ENCODE measurements at places on chromosomes 13 and 19. TPM values are rescaled to one million over a fixed set of nuclear protein-coding genes. Genes with fewer than 3 reads are reported as not detected.
A peak's percentile ranks its signal among the peaks of the same experiment; 100 is the strongest.

DNA sequence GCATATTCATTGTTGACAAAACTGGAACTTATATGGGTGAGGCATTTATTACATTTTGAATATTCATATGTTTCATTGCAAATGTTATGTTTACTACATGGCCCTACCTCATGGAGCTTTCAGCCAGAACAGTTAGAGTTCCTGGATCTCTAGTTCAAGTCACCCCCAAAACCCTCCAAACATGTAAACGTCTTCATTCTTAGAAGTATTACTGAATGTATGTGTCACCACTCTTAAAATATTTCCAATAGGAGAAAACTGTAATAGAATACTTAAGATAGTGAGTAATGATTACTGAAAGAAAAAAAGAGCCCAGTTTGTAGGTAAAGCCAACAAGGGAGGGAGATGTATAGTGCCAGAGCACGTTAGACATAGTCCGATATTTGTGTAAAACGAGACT lies 23.5 kb downstream of the URI1 start:
- no peak for DNase-seq

DNA sequence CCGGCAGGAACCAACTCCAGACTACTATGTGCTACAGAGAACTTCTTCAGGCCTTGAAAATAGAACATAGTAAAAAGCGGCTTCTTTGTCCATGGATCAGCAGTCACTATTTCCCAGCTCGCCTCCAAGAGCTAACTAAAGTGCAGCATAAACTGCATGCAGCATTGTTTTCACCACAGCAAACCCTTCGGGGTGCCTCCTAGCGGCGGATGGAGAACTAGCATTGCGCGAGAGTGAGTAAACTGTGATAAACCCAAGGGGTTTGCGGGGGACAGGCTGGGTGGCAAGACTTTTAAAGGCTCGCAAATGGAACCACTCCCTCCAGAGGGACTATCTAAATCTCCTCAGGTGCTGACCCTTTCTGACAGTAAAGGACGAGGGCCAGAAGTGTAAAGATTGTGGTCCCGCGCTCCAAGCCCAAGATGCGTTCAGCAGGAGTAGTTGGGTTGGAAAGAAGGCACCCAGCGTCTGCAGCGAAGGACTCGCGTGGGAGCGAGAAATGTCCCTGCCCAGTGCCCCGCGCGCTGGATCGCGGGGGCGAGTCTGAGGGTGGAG lies 21.5 kb upstream of the SGCG start:
- DNase-seq: no peak

KLC3 gene
- total RNA-seq: 7.1 TPM

CTXN1 gene
- 3.5 TPM for total RNA-seq

PTH2 gene
- not detected for total RNA-seq

GRCh38 chr19:4844348-4845179 lies 13.1 kb upstream of the TICAM1 start:
- DNase-seq: no peak

- no peak for DNase-seq
Observed at GRCh38 chr19:2949939-2950285, 5.1 kb upstream of the ZNF77 start.

- no peak for DNase-seq
Observed at GRCh38 chr13:30138511-30138910, 168.8 kb downstream of the KATNAL1 start.

GRCh38 chr19:40315812-40316470 lies 30.8 kb upstream of the AKT2 start:
- no peak for DNase-seq

- DNase-seq: no peak
Observed at GRCh38 chr19:32599736-32600157, 18.8 kb downstream of the PDCD5 start.

IQCN gene
- total RNA-seq: 10.8 TPM

- DNase-seq: no peak
Observed at GRCh38 chr13:114249077-114249476, 14.4 kb downstream of the CDC16 start.

DNA sequence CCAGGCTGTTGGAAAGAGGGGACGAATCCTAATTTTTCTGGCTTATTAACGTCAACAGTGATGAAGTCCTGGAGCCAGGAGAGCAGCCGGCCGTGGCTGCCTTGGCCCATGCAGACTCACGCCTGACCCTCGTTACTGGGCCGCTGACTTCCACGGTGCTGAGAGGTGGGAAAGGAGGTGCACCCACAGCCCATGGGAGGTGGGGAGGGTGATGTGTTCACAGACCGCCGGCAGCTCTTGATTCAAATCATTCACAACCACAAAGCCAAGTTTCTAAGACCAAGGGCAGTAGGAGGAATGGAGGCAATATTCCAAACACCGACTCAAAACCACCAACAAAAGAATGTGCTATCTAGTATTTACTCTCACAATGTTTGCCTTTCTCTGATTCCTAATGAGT lies 24.3 kb downstream of the COL4A2 start:
- peak; percentile 70 for DNase-seq

DNA sequence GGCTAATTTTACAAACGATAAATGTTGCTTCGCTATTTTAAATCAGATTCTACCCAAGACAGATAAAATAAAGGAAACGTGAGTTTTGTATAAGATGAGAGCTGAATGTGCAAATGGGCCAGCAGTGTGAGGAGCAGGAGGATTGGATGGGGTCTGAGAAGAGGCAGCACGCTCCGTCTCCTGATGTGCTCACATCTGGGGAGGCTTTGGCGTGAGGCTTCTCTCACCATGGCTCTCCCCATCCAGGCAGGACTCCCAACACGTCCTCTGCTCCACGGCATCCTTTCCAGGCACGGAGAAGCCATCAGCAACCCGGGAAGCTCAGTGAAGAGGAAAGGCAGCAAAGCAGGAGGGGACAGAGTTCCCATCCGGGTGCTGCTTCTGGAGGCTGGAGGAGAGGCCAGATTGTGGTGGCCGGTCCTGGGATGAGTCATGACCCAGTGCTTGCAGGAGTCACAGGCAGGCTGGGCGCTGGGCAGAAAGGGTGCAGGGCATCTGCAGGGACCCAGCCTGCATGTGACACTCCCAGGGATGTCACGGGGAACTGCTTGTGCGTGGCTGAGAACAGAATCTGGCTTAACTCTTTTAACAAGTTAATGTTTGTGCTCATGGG lies 47.5 kb downstream of the ZNF536 start:
- DNase-seq: no peak

DNA sequence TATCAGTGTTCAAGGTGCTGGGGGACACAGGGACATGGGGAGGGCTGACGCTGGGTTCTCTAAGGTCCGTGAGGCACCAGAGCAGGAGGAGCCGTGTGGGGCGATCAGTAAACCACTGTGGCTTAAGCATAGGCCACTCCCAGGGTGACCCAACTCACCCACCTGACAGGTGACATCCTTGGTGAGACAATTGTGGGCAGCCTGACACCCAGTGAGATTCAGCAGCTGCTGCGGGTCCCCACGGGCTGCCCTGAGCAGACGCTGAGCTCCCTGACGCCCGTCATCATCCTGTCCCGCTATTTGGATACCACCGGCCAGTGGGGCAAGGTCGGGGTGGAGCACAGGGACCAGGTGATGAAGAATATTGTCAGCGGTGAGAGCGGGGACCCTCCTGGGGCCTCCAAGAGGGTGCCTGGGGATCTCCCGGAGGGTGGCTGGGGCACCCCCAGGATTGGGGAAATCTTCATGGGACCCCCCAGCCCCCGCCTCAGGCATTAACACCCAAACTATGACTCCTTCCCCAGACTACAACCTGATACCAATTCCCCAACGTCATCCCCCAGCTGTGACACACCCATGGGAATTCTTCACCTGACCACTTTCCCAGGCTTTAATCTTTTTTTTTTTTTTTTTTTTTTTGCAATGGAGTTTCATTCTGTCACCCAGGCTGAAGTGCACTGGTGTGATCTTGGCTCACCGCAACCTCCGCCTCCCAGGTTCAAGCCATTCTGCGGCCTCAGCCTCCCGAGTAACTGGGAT lies 33.3 kb upstream of the SHFL start:
- no peak for DNase-seq
